Activated CD4-positive, alpha-beta T cell treated with anti-CD3 and anti-CD28 coated beads, Interleukin-2, amount 50 U/mL, for 4 hours (primary cell): ENCODE measurements at places on chromosomes 2 and 18.
A peak's percentile ranks its signal among the peaks of the same experiment; 100 is the strongest.

DNA sequence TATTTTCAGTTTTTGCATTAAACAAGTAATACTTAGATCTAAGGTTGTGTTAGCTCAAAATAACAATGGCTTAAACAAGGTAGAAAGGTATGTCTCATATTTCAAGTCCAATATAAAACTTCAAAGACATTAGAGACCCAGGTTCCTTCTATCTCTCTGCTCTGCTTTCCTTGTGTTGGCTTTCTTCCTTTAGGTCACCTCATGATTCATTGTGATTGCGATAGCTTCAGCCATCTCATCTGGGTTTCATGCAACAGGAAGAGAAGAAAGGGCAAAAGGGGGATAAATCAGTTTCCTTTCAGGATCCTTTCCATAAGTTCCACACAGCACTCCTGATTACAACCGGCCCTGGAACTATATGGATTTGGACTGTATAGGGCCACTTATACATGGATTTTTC, 16.0 kb upstream of the TBR1 start:
- no peak for DNase-seq

- DNase-seq = no peak
Measured at GRCh38 chr2:61085883-61086282, 20.2 kb downstream of the SANBR start.

DNA sequence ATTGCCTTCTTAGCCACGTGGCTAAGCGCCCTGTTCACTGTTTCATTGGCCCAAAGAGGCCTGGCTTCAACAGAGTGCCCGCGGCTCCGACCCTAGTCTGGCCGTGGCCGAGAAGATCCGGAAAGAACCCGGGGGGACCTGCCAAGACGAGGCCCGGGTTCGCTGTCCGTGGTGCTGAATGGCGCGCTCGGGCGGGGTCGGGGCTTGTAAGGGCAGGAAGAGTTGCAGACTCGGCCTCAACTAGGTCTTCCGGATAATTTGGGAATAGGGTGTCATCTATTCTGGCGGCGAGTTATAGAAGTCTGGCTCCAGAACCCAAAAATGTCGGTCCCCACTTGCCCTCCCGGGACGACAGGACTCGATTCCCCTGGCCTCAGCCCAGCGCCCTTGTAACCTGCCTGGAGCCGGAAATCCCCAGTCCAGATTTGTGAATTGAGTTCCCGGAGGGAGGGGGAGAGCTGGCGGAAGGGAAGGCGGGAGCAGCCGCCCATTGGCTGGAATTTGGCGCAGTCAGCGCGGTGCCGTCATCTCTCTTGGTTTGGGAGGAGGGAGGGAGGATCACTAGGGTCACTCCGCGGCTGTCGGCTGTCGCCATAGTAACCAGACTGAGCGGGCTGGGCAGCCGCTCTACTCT, 3.5 kb downstream of the CDK5R2 start:
- peak; percentile 51 for DNase-seq

DNA sequence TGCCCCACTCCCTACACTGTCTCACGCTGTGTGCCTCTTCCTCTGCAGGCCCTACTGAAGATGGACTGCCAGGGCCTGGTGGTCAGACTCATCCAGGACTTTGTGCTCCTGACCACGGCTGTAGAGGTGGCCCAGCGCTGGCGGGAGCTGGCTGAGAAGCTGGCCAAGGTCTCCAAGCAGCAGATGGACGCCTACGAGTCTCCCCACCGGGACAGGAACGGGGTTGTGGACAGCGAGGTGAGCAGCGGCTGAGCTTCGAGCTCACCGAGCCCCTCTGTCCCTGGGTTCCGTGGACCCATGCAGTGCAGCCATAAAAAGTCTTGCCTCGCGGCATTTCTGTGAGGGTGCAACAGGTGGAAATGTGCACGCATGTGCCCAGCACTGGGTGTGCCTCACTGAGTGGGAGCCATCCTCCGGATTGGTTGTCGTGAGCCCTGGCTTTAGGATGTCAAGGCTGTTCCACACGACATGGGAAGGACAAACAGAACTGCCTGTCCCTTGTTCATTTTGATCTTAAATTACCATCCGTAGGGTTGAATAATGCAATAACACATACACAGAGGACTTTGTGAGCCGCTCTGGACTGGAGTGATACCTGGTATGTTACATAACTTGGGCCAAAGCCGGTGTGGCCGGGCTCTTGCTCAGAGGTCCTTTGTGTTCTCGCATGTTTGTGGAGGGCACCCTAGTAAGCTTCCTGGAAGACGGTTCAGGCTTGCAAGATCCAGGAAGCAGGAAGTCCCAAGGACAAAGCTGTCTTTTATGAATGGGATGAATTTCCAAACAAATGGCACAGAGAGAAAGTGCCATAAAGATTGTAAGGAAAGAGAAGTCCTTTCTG, 100.9 kb downstream of the SH3BP4 start:
- DNase-seq = no peak

DNA sequence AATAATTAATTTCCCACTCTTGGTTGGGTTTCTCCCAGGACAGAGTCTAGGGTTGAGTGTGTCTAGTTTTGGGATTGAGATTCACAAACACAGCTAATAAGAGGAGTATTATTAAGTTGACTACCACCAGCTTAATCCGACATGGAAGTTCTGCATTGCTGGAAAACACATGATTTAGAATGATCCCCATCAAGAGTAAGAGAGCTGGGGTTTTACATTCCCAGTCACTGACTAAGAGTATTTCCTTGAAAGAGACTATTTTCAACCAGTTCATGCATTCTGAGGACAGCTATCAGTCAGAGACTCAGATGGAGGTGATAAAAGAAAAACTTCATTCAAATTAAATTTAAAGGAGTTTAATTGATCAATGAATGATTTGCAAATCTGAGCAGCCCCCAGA, 334.6 kb upstream of the LRATD1 start:
- no peak for DNase-seq

- DNase-seq = no peak
Measured at GRCh38 chr18:24659827-24660720, 199.6 kb downstream of the HRH4 start.

GRCh38 chr18:12694032-12694431, 8.5 kb downstream of the CEP76 start:
- DNase-seq = no peak

DNA sequence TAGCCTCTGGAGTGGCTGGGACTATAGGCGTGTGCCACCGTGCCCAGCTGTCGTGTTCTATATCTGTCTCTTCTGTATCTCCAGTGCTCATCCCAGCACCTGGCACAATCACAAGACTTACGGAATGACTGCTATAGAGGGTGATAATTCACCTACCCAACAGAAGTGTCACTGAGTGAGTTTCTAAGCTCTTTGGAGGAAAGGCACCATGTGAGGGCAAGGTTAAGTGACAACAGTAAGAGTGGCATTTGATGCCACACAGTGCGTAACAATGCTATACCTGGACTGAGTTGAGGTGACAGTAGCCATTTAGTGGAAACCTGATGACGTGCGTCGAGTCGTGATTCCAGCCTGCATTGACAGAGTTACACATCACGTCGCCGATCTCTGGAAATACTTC, 89.0 kb downstream of the KCTD1 start:
- DNase-seq = no peak

DNA sequence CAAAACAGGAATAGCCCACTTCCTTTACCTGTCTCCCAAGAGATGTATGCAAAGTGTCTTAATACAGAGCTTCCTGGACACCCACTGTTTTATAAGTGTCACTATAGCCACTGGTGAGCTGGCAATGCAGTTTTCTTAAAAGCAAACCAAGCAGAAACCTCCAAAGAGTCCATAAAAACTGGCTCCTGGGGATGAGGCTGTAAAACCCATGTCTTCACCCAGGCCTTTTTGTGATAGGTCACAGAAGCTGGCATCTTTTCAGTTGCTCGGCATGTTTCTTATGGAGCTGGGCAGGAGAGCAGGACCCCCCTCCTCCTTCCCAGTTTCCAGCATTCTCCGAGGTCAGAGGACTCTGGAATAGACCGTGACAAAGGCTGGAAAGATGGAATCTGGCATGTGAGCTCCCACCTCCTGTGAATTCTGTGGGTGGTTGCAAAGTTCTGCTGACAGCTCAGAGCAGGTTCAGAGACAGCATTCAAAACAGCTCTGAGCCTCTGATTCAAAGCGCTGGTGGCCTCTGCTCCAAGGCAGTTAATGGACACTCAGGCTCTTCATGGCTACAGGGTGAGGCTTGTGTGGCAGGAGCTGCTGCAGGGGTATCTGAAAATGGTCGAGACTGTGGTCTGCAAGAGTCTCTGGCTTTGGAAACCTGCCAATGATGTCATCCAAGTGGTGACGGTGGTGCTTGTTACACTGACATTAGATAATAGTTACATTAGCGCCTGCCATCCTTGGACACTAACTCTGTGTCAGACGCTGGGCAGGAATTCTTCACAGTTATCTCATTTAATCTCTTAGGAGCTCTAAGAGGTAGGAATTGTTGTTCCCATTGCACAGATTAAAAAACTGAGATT, 283.4 kb downstream of the CLIP4 start:
- DNase-seq = no peak

- no peak for DNase-seq
Measured at GRCh38 chr2:11569636-11570035, 35.8 kb downstream of the GREB1 start.

- no peak for DNase-seq
Measured at GRCh38 chr2:170524828-170525565, 190.1 kb upstream of the SP5 start.

DNA sequence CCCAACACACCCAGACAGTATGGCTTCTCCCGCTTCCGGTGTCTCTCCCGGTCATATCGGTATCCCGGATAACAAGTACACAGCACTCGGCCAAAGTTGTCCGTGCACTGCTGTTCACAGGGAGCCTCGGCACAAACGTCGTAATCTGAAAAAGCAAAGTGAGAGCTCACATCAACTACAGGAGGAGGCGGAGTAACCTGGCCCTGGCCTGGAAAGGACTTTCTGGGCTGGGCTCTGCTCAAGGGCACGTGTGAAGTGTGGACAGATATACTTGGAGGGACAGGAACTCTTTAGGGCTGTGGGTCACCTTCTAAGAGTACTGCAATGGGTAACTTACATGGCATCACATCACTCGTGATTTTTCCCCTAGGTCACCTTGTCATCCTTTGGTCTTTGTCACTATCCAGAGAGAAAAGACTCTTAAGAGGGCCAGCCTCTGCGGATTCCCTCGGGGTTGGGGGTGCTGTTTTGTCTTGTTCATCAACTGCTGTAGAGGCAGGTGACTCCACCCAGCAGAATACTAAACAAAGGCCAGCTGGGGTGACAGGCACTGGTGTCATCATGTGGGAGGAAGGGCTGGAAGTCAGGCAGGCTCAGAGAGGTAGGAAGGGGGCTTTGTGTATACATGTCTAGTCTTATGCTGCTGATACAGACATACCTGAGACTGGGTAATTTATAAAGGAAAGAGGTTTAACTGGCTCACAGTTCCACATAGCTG, 110.6 kb upstream of the LMAN1 start:
- no peak for DNase-seq

GRCh38 chr2:105795575-105795934, 50.8 kb downstream of the NCK2 start:
- peak; percentile 44 for DNase-seq

DNA sequence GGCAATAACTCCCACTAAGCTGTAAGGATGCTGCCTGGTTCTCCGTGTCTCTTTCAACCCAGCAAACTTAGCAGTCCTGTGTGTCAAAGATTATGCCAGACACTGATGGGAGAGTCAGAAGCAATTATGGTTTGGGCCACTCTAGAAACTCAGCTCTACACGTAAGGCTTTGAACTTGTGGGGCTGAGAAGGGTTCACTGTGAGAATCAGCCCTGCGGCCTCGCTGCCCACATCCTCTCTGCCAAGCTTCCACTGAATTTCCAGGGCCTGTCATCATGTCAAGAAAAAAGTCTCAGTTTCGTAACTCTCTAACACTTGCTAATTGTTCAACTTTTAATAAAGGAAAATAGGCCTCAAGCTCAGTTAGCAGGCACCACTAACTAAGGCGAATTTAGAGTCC, 308.8 kb upstream of the LYPD1 start:
- no peak for DNase-seq

- DNase-seq = no peak
Measured at GRCh38 chr2:216777637-216778273, 82.1 kb downstream of the TNP1 start.

- DNase-seq = no peak
Measured at GRCh38 chr2:62991605-62992004, 59.0 kb upstream of the OTX1 start.

GRCh38 chr2:169796441-169796840, 2.2 kb upstream of the SSB start:
- no peak for DNase-seq

DNA sequence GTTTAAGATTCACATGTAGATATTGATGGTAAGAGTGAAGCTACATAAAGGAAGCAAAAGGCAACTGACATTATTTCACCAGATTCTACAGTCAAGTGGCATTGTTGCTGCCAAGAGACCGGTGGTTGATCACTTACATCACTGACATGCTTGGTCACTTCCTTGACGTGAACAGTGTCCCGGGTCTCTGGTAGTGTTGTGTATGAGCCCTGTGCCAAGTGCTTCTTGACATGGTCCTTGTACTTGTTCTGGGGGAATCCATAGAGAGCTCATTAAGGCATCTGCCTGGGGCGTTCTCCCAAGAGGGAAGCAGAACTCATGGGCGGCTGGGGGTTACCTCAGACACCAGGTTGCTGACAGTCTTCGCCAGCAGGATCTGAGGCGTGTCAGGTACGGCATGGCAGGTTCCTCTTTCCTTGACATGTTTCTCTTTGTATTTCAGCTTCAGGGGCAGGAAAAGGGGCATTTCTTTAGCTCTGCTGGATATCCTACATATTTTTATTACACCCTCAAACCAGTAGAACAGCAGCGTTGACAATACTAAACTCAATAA, 116.2 kb downstream of the RIF1 start:
- no peak for DNase-seq
